ENCODE measurements at places on chromosomes 11 and 22. TPM values are rescaled to one million over a fixed set of nuclear protein-coding genes. Genes with fewer than 3 reads are reported as not detected.

Gene CHRNA10
- total RNA-seq, result 1.7 TPM

Gene CRYBB3
- total RNA-seq, result not detected

Gene ANKRD42
- total RNA-seq, result 4.9 TPM

Gene SPTBN2
- total RNA-seq, result 9.6 TPM

Gene SLC22A6
- total RNA-seq, result not detected

Data from liver (tissue), 10 donors.